ENCODE measurements at places on chromosomes 4 and X.

GRCh38 chrX:15343075-15343476 is 7.8 kb upstream of the PIGA start:
- no peak for DNase-seq

DNA sequence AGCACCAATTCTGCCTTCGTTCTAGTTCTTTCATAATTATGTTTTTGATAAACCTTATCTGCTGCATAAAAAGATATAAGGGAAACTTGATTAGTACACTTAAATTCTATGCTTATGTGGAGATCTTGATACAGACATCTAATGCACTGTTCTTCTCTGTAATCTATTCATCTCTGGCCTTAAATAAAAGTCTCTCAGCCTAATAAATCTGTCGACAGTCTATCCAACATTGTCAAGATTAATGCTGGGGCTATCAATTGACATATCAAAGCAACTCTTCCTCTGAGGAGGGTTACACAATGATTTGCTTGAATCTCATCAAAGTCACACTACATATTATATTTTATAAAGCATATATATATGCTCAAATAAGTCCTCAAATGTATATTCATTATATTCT is 545.5 kb downstream of the SPOCK3 start:
- DNase-seq, result no peak

DNA sequence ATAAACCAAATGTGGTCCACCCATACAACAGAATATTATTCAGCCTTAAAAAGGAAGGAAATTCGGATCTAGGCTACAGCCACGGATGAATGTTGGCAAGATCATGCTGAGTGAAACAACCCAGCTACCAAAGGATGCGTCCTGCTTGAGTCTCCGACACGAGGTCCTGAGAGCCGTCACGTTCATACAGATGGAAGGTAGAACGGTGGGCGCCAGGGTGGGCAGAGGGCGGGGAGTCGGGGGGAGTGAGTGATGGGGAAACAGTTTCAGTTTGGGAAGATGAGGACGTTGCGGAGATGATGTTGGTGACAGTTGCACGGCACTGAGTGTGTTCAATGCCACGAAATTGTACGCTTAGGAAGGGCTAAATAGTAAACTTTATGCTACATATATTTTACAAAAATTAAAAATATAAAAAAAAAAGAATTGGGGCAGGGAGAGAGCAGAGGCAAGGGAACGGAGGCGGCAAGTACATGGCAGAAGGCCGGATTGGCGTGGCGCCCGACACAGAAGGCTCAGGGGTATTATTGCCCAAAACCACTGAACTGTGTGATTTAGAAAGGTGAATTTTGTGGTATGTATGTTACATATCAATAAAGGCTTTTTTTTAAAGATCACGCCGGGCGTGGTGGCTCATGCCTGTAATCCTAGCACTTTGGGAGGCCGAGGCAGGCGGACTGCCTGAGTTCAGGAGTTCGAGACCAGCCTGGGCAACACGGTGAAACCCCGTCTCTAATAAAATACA is 14.8 kb upstream of the MXD4 start:
- DNase-seq, result no peak

DNA sequence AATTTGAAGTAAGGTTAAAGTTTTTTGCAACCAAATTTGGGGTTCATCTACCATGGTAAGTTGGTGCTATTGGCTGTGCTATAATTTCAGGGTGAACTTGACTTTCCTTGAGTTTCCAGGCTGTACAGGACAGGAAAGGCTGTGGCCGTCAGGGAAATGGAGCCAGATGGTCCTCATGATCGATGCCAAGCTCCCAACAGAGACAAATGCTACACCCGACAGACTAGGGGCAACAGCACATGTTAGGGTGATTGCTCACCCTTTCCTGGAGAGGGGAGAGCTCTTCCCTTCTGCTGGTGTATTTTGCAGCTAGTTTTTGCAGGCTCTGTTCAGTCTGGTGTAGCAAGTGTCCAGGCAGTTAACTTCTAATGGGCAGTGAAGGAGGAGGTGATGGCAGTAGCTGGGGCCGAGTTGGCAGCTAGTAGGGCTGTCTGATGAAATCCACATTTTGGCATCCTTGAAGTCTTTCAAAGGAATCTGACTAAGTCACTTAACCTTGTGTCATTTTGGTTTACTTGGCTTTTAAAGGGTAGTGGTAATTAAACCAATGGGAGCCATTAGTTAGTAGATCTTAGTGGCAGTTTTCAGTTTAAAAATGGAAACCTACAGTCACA is 47.8 kb downstream of the GAB1 start:
- DNase-seq, result no peak

GRCh38 chr4:118173956-118174725 is 139.9 kb downstream of the NDST3 start:
- DNase-seq, result no peak

- no peak for DNase-seq
Measured at GRCh38 chrX:135410861-135411627, 10.7 kb upstream of the SMIM10L2A start.

DNA sequence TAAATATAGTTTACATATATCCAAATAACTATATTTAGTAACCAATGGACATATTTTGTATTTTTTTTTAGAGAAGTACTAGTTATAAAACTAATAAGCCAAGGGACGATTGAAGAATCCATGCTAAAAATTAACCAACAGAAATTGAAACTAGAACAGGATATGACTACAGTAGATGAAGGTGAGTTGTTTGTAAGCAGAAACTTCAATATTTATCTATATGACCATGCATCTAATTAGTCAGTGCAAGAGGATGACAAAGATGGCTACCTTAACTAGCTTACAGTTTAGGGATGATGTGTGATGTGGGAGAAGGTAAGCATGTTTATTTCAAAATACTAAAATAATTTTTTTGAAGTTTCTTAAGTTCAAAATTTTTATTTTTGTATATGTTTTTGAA is 57.7 kb downstream of the HPGDS start:
- no peak for DNase-seq

DNA sequence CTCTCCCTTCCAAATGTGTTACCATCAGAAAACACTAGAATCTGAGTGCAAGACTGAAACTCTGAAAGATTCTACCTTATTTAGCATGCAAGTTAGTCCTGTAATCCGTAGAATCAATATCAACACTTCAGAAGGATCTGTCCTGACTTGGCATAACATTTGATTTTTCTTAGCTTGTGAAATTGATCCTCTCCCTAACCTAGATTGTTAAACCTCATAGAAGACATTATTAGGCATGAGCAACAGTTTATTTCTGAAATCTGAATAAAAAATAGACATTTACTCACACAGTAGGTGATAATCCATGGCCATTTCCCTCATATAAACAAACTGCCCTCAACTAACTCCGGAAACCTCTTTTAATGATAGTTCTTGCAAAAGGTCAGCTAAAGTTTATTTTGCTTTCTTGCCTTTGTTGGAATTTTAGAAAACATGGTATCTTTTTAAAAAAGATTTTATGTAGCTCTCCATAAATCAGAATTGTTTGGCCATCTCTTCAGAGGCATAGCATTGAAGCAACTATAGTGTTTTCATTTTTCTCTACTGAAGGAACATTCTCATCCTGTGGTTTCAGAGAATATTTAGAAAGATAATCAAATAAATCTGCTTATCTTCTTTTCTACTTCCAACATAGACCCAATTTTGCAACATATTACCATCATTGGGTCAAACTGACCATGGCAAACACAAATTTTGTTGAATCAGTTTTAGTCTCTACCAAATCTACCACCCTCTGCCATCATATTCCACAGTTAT is 38.5 kb upstream of the PDLIM5 start:
- no peak for DNase-seq

GRCh38 chr4:57214654-57215411 is 104.6 kb upstream of the IGFBP7 start:
- DNase-seq, result no peak

DNA sequence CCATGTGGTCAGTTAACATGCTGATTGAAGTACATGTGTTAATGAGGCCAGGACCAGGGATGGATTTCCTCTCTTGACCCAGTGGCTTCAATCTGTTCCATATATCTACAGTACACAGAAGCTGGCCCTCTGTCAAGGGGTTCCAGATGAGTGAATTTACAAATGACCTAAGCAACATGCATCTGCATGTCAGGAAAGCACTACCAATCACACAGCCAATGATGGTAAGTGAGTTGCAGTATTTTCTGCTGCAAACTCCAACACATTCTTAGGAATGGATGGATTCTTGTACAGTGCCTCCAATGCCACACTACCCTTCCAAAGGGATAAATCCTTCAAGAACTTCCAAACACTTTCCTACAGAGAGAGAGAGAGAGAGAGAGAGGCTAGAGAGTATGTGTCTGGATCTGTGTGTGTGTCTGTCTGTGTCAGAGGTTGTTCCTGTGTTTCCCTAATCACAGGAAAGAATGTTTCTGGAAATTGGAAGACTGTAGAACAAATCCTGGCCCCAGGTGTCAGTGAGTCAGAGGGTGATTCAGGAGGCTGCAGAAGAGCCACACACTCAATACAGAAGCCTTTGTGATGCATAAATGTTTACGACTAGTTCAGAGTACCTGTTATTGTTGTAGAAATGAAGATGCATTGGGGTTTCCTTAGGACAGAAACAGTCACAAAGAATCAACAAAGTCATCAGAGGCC is 107.5 kb downstream of the GUCY2F start:
- DNase-seq, result no peak

- DNase-seq, result no peak
Measured at GRCh38 chrX:83845397-83845796, 15.5 kb upstream of the CYLC1 start.

DNA sequence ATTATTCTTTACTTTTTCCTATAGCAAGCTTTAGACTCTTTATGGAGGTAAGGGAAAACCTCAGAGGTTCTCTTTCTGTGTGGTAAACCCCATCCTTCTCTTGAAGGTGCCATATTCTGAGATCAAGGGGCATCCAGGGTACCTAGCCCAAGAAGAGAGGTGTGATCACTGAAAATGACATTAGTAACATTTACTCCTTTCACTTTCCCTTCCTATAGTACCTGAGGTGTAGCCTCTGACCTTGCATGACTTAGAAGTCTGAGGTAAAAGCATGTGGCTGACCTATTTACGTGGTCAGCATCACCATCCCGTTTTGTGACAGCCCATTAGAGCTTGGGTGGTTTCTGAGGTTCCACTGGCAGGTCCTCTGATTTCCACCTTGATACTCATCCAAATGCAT is 25.7 kb downstream of the SGMS2 start:
- DNase-seq, result no peak

- no peak for DNase-seq
Measured at GRCh38 chrX:24493740-24494581, 28.9 kb downstream of the PDK3 start.

- no peak for DNase-seq
Measured at GRCh38 chr4:112823156-112823555, 186.2 kb downstream of the LARP7 start.

DNA sequence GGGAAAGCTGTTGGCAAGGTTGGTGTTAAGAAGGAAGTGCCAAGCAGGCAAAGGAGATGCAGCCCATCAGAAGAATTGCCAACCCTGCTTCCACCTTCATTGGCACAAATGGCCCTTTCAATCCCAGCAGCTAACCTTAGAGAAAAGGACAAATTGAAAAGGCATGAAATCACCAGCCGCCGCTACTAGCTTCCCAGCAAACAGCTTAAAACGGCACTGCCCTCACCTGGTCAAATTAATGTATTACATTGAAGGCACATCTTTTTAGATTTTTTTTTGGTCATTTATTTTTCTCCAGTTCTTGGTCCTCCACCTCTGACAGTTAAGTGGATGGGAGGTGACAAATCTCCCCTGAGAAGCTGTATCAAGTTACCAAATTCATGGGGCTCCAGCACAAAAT is 51.0 kb upstream of the NHSL2 start:
- DNase-seq, result peak; percentile 30

- DNase-seq, result no peak
Measured at GRCh38 chr4:19063662-19064061, 1042.1 kb upstream of the LCORL start.

DNA sequence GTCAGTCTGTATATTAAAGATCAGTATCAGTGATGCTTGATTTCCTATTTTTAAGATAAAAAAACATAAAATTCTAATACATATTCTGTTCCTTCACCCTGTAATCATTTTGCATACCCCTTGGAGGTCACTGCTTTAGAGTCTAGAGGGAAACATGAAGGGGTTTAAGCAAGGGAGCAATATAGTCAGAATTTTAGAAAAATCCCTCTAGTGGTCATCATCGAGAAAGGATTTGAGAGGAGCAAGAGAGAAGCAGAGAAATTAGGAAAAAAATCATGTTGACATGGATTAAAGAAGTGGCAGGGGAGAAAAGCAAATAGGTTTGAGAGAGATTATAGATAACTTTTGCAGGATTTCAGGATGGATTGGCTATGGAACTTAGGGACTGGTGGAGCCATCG is 11.1 kb downstream of the APEX2 start:
- DNase-seq, result no peak
